Kidney glomerular epithelial cell (primary cell): ENCODE measurements at places on chromosomes 2 and 18.

- DNase-seq, result no peak
These were observed 135.0 kb upstream of the DOK6 start for GRCh38 chr18:69265656-69266055.

DNA sequence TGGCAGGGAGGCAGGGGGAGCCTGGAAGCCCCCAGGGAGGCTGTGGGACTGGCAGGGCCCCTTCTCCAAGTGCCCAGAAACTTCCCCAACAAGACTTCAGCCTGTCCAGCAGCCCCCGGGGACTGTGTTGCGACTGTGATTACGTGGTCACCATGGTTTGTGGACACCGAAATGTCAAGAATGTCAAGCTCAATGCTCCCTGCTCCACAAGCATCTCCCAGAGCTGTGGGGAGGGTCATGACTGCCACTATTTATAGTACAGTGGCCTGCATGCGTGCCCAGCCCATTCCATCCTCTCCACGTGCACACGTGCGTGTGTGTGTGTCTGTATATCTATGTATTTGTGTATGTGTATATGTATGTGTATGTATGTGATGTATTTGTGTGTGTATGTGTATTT is 93.8 kb upstream of the MBOAT2 start:
- DNase-seq, result peak; percentile 24

DNA sequence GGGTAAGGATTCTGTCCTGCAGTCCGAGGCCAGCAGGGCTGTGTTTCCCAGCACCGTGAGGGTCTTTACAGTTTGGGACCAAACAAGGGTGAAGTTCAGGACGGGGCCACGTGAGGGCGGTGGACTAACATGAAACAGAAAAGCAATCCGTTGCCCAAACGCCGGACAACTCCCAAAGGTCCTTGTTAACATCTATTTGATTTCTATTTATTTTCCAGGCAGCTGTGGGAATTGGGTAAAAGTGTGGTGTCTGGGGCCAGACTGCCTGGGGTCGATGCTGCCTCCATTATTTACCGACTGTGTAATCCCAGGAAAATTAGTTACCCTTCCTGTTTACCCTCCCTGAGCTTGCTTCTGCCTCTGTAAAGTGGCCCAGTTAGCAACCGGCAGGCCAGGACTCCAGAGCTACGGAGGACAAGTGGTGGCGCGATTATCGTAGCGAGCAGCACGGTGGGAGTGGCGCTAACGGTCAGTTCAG is 66.3 kb upstream of the TCF7L1 start:
- peak; percentile 63 for DNase-seq

GRCh38 chr18:56645415-56646016 is 5.6 kb upstream of the WDR7 start:
- DNase-seq, result no peak

- DNase-seq, result no peak
These were observed 871.4 kb upstream of the KLHL29 start for GRCh38 chr2:22513563-22513962.

- peak; percentile 29 for DNase-seq
These were observed 69.6 kb downstream of the MDH1 start for GRCh38 chr2:63658176-63658968.

- no peak for DNase-seq
These were observed 9.5 kb upstream of the SLC1A4 start for GRCh38 chr2:64979744-64980143.

DNA sequence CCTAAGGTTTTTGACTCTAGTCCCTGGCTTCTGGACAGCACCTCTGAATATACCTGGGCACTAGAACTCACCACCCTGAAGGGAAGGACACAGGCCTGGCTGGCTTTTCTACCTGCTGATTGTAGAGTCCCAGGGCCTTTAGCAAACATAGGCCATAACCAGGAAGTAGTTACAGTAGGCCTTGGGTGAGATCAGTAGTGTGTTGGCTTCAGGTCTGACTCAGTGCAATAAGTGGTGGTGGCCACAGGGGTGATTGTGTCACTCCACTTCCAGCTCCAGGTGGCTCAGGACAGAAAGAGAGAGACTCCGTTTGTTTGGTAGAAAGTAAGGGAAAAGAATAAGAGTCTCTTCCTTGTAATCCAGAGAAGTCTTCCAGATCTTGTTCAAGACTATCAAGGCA is 101.7 kb upstream of the LGALSL start:
- DNase-seq, result no peak

DNA sequence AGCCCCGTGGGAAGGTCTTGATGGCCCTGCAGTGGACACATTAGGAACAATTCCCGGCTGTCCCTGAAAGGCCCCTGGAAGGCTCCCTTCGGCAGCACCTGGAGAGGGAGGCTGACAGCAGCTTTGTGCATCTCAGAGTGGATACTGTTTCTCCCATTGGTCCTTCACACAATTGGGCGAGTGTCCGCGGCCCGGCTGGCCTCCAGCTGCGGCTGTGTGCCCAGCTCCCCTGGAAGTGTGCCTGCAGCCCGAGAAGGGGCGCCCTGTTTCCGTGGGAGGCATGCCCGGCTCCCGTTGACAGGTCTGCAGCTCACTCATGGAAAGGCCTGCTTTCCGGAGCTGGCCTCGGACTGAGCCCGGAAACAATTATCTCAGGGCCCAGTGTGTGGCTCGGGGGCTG is 103.7 kb downstream of the LPIN1 start:
- DNase-seq, result no peak

DNA sequence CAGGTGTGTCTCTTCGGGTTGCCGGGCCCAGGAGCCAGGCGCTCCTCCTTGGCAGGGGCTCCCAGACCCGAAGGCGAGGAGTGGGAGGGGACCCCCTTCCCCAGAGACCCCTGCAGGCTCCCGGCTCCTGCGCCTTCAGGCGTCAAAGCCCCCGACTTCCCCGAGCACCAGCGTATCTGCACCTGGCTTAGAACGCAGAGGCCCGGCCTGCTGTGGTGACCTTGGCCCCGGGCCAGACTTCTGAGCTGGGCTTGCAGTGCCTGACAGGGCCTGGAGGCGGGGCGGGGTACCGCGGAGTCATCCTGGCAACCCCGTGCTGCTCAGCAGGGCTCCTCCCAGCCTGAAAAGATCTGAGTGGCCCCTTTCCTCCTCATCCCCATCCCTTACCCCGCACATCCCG is 27.0 kb downstream of the SKA1 start:
- no peak for DNase-seq

DNA sequence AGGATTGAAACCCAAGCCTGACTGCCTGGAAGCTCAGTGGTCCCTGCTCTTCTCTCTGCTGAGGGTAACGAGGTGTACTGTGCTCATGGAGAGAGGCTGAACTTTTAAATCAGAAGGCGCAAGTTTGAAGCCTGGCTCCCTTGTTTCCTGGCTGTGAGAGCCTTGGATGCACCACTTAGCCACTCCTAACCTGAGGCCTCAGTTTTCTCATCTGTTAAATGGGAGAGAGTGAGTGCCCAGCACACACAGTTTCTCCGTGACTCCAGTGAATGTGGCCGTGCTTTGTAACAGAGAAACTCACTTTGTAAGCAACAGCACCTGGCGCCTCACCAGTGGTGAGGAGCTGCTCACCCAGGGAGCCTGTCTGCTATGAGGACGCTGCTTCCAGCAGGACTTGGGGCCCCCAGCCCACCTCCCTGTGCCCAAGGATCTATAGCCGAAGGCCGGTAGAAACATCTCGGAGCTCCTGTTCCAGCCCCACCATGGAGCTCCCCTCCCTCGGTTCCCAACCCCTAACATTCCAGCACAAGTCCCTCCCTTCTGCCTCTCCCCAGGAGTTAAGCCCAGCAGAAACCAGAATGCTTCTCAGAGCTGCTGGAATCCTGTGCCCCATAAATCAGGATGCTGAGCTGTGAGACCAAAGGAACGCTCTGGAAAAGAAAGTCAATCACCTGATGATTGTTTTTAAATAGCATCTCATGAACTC is 20.3 kb upstream of the KCNK3 start:
- no peak for DNase-seq

- DNase-seq, result no peak
These were observed 87.8 kb downstream of the KCTD1 start for GRCh38 chr18:26460449-26461091.

DNA sequence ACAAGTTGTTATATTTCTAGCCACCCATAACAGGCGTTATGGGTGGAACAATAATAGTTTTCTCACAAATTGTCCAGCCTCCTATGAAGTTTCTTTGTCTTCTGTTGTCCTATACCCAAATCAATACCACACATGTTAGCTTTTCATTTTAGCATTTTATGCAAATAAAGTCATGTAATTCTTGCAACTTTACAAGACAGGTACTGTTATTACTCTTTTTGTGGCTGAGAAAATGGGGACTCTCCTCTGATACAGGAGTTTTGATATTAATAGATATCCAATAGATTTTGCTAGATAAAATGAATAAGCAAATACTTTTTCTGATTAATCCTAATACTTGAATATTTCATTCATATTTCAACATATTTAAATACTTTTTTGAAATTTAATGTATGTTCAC is 151.0 kb downstream of the PMAIP1 start:
- no peak for DNase-seq

DNA sequence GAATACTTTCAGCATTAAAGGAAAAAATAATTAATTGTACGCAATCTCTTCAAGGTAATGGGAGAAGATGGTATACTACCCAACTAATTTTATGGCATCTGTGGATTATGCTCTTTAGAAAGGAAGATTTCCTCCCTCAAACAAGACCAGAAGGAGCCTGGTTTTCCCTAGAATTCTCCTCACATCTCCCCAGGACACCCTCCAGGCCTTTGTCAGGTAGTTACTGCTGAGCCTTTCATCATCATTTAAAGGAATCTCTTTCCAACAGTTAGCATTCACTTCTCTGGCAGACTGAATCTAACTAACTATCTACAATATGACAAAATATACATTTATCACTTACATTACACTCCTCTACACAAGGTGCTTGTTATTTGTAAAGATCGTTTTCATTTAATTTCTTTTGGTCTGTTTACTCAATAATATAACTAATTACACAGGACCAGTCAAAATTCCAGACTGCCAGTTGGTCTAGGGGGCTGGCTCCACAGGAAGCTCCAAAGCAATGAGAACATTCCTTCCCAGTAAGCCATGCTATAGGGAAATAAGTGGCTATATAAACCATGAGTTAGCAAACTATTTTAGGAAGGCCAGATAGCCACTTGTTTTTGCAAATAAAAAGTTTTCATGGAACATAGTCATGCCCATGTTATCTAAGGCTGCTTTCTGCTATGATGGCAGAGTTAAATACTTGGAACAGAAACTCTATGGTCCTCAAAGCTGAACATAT is 19.1 kb downstream of the ZNF24 start:
- DNase-seq, result no peak

- DNase-seq, result no peak
These were observed 110.7 kb downstream of the C1D start for GRCh38 chr2:67952066-67952465.

- no peak for DNase-seq
These were observed 240.7 kb downstream of the SH3RF3 start for GRCh38 chr2:109369671-109370191.

DNA sequence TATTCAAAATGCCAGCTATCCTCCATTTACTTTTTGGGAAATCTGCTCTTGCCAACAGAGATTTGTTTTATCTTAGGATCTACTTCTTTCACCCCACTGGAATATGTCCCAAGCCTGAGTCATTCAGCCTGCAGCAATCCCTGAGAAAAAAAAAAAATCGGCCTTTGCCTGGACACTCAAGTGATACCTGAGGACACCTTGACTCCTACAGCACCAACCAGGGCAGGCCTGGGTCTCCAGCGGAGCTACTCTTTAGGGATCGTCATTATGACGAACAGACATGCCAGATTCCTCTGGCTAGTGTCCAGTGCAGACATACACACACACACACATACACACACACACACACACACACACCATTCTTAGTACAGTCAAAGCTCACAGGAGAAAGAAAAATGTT is 2.2 kb upstream of the UGT1A6 start:
- DNase-seq, result peak; percentile 26
